Neural progenitor cell (in vitro differentiated cells): ENCODE measurements at places on chromosomes 13 and 19. TPM values are rescaled to one million over a fixed set of nuclear protein-coding genes. Genes with fewer than 3 reads are reported as not detected.

- H3K36me3 ChIP-seq, result no peaks in the 10 kb centered on the region
- H3K4me3 ChIP-seq, result no peak overlapping the region
- no peaks in the 10 kb centered on the region for H3K27me3 ChIP-seq
These were observed 50.4 kb downstream of the MYO9B start for GRCh38 chr19:17125728-17126677.

DNA sequence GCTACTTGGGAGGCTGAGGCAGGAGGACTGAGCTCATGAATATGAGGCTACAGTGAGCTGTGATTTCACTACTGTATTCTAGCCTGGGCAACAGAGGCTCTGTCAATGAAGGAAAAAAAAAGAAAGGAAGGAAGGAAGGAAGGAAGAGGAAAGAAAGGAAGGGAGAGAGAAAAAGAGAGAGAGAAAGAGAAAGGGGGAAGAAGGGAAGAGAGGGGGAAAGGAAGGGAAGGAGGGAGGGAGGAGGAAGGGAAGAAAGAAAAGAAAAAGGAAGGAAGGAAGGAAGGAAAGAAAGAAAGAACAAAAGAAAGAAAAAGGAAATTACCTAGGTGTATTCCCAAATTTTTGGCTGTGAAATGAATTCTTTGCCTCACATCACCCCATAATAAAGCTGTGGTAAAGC is 7.2 kb upstream of the RFX2 start:
- no peaks in the 10 kb centered on the region for H3K4me1 ChIP-seq
- no peak for DNase-seq
- no peaks in the 10 kb centered on the region for H3K36me3 ChIP-seq
- no peak overlapping the region for H3K4me3 ChIP-seq
- peaks cover 9% of the 10 kb centered on the region for H3K27me3 ChIP-seq

- no peaks in the 10 kb centered on the region for H3K27me3 ChIP-seq
- no peak overlapping the region for H3K27ac ChIP-seq
- no peak for DNase-seq
- H3K4me1 ChIP-seq, result no peaks in the 10 kb centered on the region
- no peaks in the 10 kb centered on the region for H3K36me3 ChIP-seq
These were observed 8.2 kb upstream of the ADAMTS10 start for GRCh38 chr19:8618751-8619150.

DNA sequence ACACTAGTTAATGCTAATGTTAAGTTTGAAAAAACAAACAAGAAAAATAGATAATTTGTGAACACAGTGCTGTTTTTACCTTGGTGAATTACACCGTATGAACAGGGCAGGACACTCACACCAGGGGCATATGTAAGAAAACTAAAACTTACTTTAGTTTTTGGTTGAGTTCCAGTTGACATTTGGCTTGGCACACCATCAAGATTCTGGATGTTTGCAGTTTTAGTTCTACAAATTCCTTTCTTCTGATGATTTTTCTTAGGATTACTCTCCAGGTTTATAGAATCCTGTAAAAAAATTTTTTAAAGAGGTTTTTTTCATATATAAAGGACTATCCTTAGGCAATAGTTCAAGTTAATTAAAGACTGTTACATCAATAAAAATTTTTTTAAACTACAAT is 238.5 kb upstream of the STARD13 start:
- H3K4me1 ChIP-seq, result peaks cover 8% of the 10 kb centered on the region
- no peaks in the 10 kb centered on the region for H3K36me3 ChIP-seq
- H3K27ac ChIP-seq, result no peak overlapping the region
- DNase-seq, result no peak
- no peaks in the 10 kb centered on the region for H3K27me3 ChIP-seq

DNA sequence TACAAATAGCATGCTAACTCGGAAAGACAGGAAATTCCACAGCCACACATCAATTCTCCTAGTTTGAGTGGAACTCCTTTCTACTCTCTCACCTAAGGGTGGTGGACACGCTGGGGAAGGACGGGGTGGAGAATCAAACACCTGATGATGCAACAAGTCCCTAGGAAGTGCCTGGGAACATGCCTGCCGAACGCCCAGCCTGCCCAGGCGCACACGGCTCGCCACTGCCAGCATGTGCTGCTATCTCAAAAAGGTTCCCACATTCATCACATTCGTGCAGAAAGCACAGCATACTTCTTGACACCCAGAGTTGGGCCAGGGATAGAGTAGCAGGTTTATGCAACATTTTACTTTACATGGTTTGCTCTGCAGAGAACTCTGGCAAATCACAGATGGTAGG is 164.6 kb downstream of the ABCC4 start:
- H3K4me1 ChIP-seq, result no peaks in the 10 kb centered on the region
- no peak for DNase-seq
- H3K4me3 ChIP-seq, result no peak overlapping the region

DNA sequence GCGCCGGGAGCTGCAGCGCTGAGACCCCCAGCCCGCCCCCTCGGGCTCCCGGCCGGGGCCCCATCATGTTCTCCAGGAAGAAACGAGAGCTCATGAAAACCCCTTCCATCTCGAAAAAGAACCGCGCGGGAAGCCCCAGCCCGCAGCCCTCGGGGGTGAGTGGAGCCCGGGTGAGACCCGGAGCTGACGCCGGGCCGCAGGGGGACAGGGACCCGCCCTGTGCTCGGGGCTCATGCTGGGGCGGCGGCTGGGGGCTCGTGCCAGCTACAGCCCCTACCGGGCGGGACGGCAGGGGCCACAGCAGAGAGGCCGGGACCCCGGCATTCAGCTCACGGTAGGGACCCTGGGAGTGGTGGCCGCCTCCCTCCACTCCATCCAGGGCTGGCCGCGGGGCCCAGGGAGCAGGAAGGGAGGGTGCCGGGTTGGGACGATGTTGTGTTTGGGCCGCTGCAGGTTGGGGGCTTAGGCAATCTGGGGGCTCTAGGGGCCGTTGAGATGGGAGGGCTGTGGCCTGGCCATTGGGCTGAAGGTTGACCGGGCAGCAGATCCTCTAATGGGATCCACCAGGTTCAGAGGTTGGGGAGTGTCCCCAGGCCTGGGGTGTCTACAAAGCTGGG is 482 bp downstream of the ARHGAP45 start:
- no peak for DNase-seq
- H3K27me3 ChIP-seq, result peaks cover 92% of the 10 kb centered on the region

GRCh38 chr13:42394361-42394708 is 122.4 kb downstream of the AKAP11 start:
- DNase-seq, result no peak
- H3K4me1 ChIP-seq, result peaks cover 13% of the 10 kb centered on the region
- H3K4me3 ChIP-seq, result no peak overlapping the region
- no peak overlapping the region for H3K27ac ChIP-seq
- H3K36me3 ChIP-seq, result no peaks in the 10 kb centered on the region

DNA sequence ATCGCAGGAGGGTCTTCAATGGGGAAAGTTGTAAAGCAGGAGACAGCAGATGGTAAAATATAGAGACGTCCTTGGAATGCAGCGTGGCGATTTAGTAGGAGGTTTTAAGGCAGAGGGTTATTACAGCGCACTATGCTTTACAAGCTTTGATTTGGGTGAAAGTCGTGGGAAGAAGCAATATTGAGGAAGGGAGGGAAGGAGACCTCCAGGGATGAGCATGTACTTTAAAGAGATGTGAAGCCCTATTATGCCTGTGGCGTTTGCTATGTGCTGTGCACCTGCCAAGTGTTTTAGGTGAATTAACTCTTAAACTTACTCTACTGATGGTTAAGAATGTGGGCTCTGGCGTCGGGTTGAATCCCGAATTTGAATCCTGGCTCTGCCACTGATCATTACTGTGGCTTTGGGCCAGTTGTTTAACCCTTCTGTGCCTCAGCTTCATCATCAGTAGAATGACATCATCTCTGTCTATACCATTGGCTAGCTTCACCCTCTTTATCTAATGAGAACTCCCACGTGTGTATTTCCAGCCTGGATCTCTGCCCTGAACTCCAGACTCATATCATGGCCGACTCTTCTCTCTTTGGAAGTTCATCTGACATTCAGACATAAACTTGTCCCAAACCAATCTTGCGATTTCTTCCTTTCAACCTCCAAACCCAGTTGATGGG is 583 bp downstream of the CCDC61 start:
- H3K4me1 ChIP-seq, result peaks cover 11% of the 10 kb centered on the region
- no peak overlapping the region for H3K27ac ChIP-seq
- H3K36me3 ChIP-seq, result no peaks in the 10 kb centered on the region
- peak overlapping the region; percentile 75 for H3K4me3 ChIP-seq

GRCh38 chr19:49217382-49217781 is 59.8 kb downstream of the TRPM4 start:
- no peak overlapping the region for H3K4me3 ChIP-seq
- no peaks in the 10 kb centered on the region for H3K4me1 ChIP-seq
- H3K27ac ChIP-seq, result no peak overlapping the region
- H3K27me3 ChIP-seq, result no peaks in the 10 kb centered on the region
- DNase-seq, result no peak

- H3K36me3 ChIP-seq, result no peaks in the 10 kb centered on the region
- H3K27me3 ChIP-seq, result peaks cover 4% of the 10 kb centered on the region
- no peak overlapping the region for H3K27ac ChIP-seq
- peaks cover 13% of the 10 kb centered on the region for H3K4me1 ChIP-seq
- DNase-seq, result peak; percentile 83
- H3K4me3 ChIP-seq, result peak overlapping the region; percentile 42
These were observed 19.9 kb downstream of the ZNF574 start for GRCh38 chr19:42095814-42096230.

DNA sequence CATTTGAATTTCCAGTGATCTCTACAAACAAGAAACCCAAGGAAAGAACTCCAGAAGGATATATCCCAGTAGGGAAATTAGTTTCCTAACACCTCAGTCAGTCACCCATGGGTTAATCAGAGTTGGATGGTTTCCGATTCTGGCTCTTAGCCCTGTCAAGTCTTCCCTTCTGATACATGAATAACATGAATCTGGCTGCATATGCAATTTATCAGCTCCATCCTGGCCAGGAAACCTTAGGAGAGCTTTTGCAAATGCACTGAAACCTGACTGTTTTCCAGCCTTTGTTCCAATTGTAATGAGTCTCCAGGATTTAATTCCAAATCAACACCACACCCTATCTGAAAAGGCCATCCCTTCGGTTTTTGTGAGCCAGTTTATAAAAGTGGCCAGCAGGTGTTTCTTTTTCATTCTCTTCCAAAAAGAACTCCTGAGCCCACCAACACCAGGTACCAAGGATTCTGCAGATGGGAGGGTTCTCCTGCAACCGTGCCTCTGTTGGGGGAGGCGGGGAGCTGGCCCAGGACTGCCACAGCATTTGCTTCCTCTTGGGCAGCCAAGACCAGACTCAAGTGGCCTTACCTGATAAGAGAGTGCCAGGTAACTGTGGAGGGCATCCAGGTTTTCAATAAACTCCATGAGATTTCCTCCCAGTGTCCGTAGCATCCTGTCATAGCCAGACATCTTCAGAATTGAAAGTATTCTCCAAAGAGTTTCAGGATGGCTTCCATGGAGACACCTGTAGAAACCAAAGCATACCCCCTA is 77.5 kb downstream of the C13orf42 start:
- no peak overlapping the region for H3K27ac ChIP-seq
- no peak for DNase-seq
- no peaks in the 10 kb centered on the region for H3K27me3 ChIP-seq
- H3K4me1 ChIP-seq, result no peaks in the 10 kb centered on the region
- H3K4me3 ChIP-seq, result no peak overlapping the region
- H3K36me3 ChIP-seq, result no peaks in the 10 kb centered on the region

GRCh38 chr13:37326334-37326733 is 220.9 kb upstream of the CSNK1A1L start:
- no peak overlapping the region for H3K4me3 ChIP-seq
- DNase-seq, result no peak
- no peaks in the 10 kb centered on the region for H3K27me3 ChIP-seq
- H3K27ac ChIP-seq, result no peak overlapping the region
- no peaks in the 10 kb centered on the region for H3K4me1 ChIP-seq

NBEA gene
- 23.5 and 31.0 TPM in 2 replicates for total RNA-seq

SIGLECL1 gene
- total RNA-seq, result not detected in 2 replicates

SERTAD1 gene
- 2.4 and 5.5 TPM in 2 replicates for total RNA-seq

PALM gene
- 13.9 and 40.7 TPM in 2 replicates for total RNA-seq

GARIN5A gene
- total RNA-seq, result 5.6 and 8.4 TPM in 2 replicates

ZFP82 gene
- total RNA-seq, result 19.5 and 26.1 TPM in 2 replicates

LMTK3 gene
- 0.02 and 3.5 TPM in 2 replicates for total RNA-seq
